ENCODE measurements at places on chromosomes 6 and 20. TPM values are rescaled to one million over a fixed set of nuclear protein-coding genes. Genes with fewer than 3 reads are reported as not detected.

The SCUBE3 gene
- total RNA-seq: not detected

The PRRT1 gene
- 0.64 TPM for total RNA-seq

The BTN1A1 gene
- total RNA-seq: not detected

The MATN4 gene
- not detected for total RNA-seq

The SLC35B2 gene
- total RNA-seq: 34.9 TPM

The AGPAT4 gene
- total RNA-seq: 0.07 TPM

The DYNLT2 gene
- 4.3 TPM for total RNA-seq

The ZNF165 gene
- total RNA-seq: 8.6 TPM

The UBE3D gene
- total RNA-seq: 11.4 TPM

The BCL2L1 gene
- total RNA-seq: 200 TPM

The PBX2 gene
- total RNA-seq: 42.3 TPM

The TRIM31 gene
- 0.51 TPM for total RNA-seq

The CALHM4 gene
- not detected for total RNA-seq

The MCCD1 gene
- 0.15 TPM for total RNA-seq

Data from HepG2 (cell line).